ENCODE measurements at places on chromosomes 2 and 18.
A peak's percentile ranks its signal among the peaks of the same experiment; 100 is the strongest.

- no peak for DNase-seq
Observed at GRCh38 chr2:25159949-25160348, 8.4 kb downstream of the POMC start.

DNA sequence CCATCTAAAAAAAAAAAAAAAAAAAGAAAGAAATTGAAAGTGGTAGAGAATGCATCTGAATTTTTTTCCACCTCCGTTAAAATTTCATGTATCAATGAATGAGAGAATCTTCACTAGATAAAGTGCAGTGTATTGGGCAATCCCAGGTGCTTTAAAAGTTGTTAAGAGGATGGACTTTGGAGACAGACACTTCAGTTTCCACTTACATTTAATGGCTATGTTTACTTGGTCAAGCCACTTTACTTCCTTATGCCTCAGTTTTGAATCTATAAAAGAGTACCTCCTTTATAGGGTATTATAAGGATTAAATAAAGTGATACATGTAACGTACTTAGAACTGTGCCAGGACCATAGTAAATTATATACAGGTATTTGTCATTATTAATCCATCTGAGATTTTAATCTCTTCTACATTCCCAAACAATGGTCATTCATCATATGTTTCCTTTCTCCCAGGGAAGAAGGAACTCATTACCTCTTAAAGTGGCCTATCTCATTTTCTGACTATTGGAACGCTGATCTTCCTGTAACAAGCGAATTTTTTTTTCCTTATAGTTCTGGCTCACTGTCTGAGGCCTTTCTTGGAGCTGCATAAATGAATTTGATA is 29.1 kb upstream of the TANK start:
- no peak for DNase-seq

- DNase-seq, result no peak
Observed at GRCh38 chr2:48699348-48699930, 56.1 kb downstream of the LHCGR start.

- no peak for DNase-seq
Observed at GRCh38 chr2:99550368-99550767, 60.6 kb upstream of the REV1 start.

DNA sequence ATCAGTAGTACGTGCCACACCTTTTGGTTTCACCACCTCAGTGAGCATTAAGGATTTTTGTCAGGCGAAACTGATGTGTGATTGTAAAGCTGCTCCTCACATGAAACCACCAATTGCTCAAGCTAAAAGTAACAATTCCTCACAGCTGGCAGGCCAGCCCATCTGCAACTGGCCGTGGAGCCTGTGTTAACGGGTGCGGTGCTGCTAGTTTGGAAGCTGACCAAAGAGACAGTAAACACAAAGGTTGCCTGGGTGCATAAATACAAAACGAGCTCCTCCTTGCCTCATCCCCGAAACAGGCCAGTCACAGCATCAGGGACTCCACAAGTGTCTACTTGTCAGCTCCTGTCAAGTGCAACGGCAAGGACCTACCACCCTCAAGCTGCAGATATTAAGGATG is 32.0 kb downstream of the LGALSL start:
- no peak for DNase-seq

DNA sequence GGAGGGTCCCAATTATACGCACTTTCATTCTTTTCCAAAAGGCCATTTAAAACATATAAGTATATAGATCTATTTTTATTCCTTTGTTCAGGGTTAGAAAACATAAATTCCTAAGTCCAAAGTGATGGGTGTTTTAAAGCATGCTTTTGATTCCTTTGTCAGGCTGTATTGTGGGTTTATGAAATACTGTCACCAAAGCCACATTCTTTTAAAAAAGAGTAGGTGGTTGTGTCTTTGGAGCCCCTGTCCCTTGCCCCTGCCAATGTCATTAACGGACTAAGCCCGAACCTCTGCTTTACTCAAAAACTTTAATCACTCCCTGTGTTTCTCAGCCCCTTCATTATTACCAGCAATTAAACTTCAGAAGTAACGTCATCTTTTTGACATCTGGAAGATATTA is 104.9 kb upstream of the APCDD1 start:
- DNase-seq, result no peak

GRCh38 chr2:169010633-169011460 is 20.3 kb downstream of the ABCB11 start:
- DNase-seq, result no peak

DNA sequence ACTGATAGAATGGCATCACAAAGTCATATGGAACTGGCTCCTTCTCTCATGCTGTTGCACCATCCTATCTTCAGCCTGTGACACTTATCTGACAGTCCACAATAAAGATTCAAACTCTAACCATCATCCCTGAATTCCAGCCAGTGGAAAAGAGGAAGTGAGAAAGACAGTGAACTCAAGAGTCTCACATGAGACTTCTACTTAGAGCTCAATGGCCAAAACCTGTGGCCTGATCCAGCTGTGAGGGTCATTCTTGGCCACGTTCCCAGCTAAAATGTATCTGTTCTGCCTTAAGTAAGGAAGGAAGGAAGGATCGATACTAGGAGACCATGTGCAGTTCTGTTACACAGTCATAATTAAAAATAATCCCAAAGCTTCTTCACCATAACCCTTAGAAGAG is 73.6 kb downstream of the RND3 start:
- DNase-seq, result no peak

GRCh38 chr2:114729026-114729425 is 286.6 kb downstream of the DPP10 start:
- no peak for DNase-seq

DNA sequence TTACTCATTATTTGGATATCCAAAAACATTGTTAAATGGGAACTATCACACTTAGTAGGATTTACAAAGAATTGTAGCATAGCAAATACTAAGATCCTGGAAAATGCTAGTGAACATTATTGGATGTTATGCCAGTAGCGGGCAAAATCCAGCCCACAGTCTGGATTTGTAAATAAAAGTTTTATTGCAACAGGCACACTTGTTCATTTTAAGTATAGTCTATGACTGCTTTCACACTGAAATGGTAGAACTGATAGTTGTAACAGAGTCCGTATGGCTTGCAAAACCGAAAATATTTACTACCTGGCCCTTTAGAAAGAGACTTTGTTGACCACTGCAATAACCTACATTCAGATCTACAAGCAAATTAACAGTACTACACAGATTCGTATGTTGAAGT is 53.6 kb downstream of the ACVR1 start:
- DNase-seq, result no peak

- peak; percentile 67 for DNase-seq
Observed at GRCh38 chr18:2515908-2516625, 55.2 kb downstream of the METTL4 start.

GRCh38 chr2:120405759-120406099 is 59.8 kb downstream of the INHBB start:
- DNase-seq, result no peak

- DNase-seq, result peak; percentile 86
Observed at GRCh38 chr2:25982273-25982967, at the start of gene KIF3C. Gene KIF3C, minus strand, starts transcription at chr2:25982497. Its CDS starts 580 bp downstream, at chr2:25981917.

- no peak for DNase-seq
Observed at GRCh38 chr2:201242571-201243277, 17.6 kb upstream of the CASP8 start.

DNA sequence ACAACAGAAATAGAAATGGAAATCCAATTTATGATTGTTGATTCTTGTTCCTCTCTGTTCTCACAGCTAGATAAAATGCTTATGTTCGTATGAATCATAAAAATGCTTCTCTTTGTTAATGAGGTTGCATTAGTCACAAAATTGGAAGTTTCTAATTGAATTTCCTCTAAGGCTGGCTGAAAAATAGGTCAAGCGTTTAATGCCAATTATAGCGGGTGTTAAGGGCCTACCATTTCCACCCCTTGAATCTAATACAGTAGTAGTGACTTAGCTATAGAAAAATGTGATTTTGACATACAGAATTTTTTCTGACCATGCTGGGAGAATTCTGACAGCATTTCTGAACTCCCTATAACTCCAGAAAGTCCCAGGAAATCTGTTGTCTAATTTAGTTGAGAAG is 107.1 kb downstream of the TTN start:
- peak; percentile 65 for DNase-seq

DNA sequence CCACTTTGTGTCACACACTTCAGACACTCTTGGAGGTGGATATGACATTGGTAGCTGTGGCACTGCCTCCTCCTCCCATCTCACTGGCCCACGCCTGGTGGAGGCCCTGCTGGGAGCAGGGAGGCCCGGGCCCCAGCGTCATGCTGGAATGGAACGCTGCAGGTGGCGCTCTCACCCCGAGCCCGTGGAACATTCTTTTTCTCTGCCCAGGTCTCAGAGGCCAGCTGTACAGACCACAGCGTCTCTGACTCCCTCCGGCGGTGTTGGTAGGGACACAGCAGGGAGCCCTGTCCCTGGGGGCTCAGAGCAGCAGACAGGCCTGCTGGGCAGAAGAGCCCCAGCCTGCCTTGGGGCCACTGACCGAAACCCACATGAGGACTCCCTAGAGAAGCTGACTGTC is 218.1 kb downstream of the TWIST2 start:
- DNase-seq, result no peak

DNA sequence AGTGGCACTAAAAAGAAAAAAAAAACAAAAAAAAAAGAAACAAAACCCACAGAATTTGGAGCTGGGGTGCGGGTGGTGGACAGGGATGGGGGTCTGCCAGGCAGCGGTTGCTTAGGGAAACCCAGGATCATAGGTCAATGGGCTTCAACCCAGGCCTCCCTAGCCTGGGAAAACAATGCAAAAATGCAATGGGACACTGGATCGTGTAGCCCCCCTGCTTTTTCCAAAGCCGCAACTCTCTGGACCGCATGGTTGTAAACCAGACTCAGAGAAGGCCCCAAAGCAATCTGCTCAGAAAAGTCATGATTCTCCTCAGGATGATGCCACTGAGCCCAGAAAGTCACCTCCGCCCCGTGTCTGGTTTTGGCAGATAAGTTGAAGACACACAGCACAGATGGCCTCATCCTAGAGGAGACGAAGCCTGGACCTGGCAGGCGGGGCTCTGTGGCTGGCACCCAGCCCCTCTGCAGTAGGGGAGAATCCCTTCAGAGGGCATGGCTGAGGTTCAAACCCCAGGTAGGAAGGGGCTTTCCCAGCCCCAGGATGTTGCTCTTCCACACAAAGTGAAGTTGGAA is 5.1 kb downstream of the DLX2 start:
- peak; percentile 62 for DNase-seq

GRCh38 chr18:21762181-21762772 is 21.7 kb downstream of the MIB1 start:
- DNase-seq, result no peak

DNA sequence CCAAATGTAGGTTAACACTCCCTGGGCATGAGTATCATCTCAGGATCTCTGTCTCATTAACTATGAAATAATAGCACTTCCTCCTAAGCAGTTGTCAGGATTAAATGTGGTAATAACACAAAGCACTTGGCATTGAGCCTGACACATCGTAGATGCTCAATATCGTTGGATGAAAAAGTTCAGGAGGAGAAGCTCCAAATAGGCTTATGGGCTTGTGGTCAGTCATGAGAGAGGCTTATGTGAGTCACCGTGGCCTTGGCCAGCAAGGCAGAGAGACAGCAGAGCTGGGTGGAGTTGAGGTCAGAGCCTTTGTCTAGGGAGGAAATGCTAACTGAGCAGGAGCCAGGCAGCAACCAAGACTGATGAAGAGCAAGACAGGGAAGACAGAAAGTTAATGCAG is 68.3 kb upstream of the PPM1B start:
- DNase-seq, result peak; percentile 27

- no peak for DNase-seq
Observed at GRCh38 chr2:200741468-200742202, 70.1 kb upstream of the BZW1 start.

- DNase-seq, result no peak
Observed at GRCh38 chr2:195406886-195407603, 250.0 kb upstream of the SLC39A10 start.

DNA sequence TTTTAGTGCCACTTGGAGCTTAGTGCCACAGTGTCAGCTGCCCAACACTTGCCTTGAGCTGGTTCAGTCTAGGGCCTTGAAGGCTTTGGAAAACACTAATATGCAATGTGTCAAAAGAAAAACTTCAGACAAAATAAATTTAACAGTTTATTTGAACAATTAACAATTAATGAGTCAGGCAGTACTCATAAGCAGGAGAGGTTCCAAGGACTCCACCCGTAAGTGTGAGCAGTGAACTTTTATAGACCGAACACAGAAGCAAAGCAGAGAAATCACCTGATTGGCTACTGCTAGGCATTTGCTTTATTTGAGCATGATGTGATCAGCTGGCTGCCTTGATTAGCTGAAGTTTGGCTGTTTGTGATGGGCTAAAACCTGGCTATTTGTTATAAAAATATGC is 49.5 kb upstream of the TBC1D8 start:
- no peak for DNase-seq

GRCh38 chr2:44242904-44243303 is 32.4 kb upstream of the SLC3A1 start:
- no peak for DNase-seq

DNA sequence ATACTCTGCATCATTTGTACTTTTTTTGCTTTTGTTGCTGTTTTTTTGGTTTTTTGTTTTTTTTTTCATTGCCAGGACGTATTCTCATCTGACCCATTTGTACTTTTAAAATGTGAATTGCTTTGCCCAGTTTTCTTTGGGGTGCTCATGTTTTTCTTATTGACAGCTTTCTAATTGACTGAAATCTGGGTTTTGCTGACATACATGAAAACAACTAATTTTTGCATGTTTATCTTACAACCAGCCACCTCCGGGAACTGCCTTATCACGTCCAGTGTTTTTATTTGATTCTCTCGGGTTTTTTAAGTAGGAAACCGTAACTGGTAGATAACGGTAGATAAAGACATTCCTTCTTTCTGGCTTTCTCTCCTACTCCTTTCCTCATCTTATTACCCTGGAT is 38.6 kb downstream of the SNORC start:
- DNase-seq, result no peak

DNA sequence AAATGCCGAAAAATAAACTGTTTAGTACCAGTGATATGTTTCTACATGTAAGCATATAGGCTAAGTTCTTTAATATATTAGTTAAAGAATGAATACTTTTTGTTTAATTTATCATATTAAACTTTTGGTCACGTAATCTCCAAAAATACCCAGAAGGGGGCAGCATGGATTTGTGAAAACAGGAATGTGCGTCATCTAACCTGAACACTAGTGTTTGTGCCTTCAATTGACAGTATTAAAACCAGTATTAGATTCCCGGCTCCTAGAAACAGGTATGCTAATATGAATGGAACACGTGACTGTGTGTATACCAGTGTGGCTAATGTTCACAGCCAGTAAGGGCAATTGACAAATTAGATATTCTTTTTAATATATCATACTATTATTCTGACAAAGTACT is 51.8 kb downstream of the WDR7 start:
- DNase-seq, result peak; percentile 62

GRCh38 chr18:77702686-77703085 is 453.0 kb downstream of the GALR1 start:
- DNase-seq, result no peak
